ENCODE measurements at places on chromosomes 6 and 20. TPM values are rescaled to one million over a fixed set of nuclear protein-coding genes. Genes with fewer than 3 reads are reported as not detected.

The TP53INP2 gene
- 20.6 TPM for total RNA-seq

The TRIM31 gene
- total RNA-seq, result not detected

The CLPSL2 gene
- total RNA-seq, result 0.57 TPM

The TTLL9 gene
- total RNA-seq, result 2.1 TPM

- no peak for DNase-seq
Measured at GRCh38 chr6:93453956-93454355, 34.6 kb upstream of the EPHA7 start.

GRCh38 chr6:15907914-15908518 lies 220.9 kb upstream of the MYLIP start:
- no peak for DNase-seq

DNA sequence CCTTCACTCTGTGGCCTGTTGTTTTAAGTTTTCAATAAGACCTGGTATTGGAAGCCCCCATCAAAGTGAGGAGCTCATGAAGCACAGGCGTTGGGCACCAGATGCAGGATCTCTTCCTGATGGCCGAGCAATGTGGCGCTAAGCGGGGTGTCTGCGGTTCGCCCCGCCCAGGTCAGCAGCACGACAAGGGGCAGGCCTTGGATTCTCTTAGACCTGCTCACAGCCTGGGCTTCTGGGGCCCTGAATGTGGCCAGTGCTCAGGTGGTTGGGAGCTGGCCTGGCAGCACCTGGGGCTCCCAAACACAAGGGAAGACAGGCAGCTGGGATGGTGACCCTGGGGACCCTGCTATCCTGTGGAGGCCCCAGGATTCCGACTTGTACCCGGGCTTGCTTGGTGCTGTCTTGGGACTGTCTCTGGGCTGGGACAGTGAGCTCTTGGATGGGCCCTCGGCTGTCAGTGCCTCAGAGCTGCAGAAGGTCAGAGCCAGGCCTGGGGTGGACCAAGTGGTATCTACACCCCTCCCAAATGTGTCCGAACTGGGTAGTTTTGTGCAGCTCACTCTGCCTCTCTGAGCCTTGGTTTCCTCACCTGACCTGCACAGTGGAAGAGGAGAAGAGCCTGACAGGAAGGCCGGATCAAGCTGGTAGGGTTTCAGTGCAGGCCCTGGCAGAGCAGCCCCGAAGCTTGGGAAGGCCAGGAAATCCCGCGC lies 69.1 kb downstream of the PHACTR3 start:
- DNase-seq, result no peak

DNA sequence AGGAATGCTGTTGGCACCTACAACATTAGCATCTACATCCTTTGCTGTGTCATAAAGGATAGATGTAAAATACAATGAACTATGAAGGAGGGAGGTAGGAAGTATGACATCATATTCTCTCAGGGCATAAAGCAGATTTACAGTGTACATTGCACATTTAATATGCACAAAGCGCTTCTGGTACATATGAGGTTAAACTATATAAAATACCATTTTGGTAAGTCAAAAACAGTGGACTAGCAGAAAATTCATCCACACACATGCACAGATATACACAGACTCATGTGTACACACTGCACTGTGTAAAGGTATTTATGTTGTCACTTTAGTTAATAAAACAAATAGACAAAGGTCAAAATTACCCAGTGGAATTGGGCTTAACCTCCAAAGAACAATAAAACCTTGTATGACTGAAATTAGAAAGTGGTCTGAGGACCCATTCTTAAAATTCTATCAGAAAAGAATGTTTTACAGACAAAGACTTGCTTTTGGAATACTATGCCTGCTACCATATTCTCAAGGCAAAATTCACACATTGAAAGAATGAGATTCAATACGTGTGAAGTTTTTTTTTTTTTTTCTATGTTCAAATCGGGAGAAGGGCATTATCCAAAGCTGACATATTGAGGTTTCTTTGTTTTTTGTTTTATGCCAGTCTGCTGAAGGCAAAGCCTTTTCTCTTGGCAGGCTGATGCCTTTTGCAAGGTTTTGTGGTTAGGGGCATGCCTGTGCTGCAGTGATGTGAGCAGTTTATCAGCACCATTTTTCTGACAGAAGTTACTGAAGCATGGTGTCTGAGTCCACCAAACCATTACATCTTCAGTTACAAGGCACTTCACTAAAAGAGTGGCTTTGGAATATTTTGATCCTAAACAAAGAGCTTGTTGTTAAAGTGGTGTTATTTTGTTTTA lies 199.0 kb downstream of the PLCB1 start:
- no peak for DNase-seq

- DNase-seq, result no peak
Measured at GRCh38 chr6:111668410-111668809, 62.7 kb upstream of the TRAF3IP2 start.

GRCh38 chr6:64231928-64232327 lies 596.3 kb downstream of the PHF3 start:
- DNase-seq, result no peak

DNA sequence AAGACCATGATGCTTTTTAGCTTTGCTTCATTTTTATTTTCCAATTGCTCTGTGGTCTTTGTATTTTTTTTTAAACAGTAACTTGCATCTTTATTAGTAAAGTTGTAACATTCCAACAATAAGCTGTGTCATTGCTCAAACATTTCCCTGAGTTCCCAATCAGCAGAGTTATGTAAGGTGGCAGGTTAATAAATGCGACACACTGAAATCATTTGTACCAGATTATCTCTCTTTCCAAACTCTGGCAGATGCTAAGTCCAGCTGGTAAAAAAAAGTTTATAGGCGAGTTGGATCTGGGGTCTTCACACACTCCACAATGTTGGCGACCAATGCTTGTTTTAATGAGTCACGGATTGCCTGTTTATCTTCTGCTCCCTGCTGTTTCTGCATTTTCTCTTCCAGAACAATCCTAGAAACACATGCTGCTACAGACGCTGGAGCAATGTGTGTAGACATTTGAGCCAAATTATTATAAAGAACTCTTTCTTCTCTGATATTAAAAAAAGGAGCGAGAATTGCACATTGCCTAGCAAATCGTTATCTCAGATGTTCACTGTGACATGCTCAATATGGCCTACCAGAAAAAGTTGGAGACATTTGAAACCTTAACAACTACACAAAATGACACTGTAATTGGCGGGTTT lies 113.6 kb upstream of the IFNGR1 start:
- no peak for DNase-seq

GRCh38 chr6:164085091-164086075 lies 670.9 kb downstream of the QKI start:
- no peak for DNase-seq

GRCh38 chr6:6972456-6972855 lies 135.3 kb upstream of the RREB1 start:
- DNase-seq, result no peak

DNA sequence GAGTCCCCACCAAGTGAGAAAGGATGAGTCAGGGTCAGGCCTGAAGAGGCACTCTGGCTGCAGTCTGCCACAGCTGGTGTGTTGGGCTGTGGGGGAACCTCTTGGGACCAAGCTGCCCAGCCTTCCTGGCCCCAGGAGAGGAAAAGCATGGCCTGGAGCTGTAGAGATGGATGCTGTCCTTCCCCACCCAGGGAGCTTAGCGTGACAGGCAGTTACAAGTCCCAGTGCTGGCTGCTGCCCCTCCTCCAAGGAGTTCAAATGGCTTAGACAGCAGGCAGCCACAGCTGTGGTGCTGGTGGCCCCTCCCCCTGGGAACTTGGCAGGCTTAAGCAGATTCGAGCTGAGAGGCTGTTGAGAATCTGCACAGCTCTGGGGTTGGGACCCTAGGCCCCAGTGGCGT lies 253.2 kb downstream of the PLCB1 start:
- DNase-seq, result no peak

DNA sequence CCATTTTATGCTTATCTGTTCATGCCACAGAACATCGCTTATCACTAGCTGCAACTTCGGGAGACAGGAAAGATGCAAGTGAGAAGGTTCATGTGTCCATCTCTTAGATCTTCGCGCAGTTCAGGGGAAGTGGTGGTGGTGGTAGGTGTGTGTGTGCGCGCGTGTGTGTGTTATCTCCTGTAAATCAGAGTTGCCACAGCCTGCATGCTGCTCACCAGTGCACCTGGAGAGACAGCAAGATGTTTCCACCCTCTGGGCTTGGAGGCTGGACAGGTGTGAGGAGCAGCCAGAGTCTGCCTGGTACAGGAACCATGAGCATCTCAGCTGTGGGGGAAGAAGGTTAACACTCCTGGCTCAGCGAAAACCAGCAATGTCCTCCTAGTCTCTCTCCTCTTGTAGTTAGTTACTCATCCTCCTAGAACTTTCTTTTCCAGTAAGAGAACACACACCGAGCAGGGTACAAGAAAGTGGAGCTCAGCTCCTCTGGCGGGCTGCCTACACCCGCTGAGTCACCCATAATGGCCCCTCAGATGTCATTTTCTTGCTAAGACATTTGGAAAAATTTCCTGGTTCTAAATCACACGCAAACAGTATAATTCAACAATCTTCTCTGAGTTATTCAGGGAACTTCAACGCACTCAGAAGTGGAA lies 5.1 kb upstream of the TUBB1 start:
- no peak for DNase-seq

Measured in Panc1 (cell line).